ENCODE measurements at places on chromosomes 16 and 17.

DNA sequence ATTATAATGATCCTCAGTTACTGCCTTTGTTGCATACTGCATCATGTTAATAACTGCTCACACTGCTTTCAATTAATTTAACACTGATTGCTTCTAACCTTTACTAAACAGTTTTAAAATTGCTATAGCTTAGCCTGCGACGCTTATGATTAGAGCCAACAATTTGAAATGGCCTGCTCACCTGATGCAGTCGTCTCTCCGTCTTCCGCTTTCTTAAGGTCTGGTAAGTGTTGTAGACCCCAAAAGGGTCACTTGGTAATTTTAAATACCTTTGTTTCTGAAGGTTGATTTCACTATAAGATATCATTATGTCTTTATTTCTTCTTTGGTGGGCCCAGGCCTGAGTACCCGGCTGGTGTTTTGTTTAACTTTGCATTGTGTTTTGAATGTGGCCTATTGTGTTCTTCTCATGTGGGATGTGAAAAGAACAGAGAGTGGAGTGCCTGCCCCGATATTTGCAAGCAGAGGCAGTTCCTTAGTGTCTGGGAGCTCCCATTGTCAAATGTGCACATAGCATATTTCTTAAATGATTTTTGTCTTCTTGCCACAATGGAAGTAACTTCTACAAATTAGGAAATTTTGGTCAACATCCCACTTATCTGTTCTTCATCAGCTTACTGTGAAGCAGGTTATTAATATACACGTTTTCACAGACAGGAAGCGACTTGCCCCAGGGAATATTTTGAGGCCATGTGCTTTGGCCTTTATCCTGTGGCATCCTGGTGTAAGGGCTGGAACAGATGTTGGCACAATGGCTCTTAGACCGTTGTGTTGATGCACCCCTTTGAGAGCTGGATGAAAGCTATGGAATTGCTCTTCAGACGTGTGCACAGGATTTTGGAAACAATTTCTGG lies 2.9 kb downstream of the PHKB start:
- DNase-seq = no peak

GRCh38 chr16:4702466-4702808 lies 9.1 kb downstream of the NUDT16L1 start:
- no peak for DNase-seq

DNA sequence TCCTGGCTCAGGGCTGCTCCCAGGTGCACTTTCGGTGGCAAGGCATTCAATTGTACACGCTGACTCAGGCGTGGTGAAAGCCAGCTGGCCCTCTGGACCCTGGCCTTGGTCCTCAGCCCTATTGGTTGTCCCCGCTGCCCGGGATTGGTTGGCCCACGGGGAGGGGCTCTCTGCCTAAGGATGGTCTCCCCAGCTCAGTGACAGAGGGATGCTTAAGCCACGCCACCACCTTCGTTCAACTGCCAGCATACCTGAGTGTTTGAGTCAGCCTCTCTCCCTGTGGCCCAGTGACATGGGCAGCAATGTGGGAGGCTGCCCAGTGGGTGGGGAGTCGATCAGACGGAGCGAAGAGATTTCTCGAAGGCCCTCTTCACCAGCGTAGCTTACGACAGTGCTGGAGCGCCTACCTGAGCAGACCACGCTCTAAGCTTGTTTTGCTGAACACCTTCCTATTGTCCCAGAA lies 30.3 kb downstream of the IRF8 start:
- no peak for DNase-seq

DNA sequence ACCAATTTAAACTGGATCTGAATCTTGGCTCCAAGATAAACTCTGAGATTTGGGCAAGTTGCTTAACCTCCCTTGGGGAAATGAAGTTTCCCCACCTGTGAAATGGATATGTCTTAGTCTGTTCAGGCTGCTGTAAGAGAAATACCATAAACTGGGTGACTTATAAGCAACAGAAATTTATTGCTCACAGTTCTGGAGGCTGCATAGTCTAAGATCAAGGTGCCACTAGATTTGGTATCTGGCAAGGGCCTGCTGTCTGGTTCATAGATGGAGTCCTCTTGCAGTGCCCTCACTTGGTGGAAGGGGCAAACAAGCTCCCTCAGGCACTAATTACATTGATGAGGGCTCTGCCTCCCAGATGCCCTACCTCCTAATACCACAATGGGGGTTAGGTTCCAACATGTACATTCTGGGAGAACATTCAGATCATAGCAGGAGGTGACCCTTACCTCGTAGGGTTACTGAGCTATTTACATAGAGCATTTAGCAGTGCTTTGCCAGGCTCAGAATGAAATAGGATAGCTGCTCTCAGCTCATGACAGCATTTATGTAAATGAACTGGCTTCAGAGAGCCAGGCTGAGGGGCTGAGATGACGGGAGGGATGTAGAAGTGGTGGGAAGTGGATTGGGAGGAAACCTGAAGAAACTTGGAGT lies 83.9 kb downstream of the SPECC1 start:
- no peak for DNase-seq

DNA sequence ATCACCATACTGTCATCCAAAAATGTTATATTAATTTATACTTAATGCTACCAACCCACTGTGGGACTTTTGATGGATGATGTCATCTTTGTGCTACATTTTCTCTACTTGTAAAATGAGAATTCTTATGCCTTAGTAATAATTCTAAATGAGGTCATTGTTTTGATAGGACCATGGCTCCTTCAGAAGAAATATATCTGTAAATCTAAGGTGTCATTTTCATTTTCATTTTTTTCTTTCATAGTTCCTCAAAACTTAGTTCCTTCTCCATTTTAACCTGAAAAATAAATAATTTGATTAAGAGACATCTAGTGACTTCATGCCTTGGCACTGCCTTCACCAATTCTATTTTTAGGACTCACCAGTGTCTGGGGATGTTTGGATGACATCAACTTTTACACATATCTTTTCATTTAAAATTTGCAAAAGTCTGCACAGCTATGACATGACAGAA lies 48.7 kb downstream of the GPRC5B start:
- DNase-seq = no peak

GRCh38 chr17:811051-811784 lies 29.1 kb downstream of the MRM3 start:
- no peak for DNase-seq

DNA sequence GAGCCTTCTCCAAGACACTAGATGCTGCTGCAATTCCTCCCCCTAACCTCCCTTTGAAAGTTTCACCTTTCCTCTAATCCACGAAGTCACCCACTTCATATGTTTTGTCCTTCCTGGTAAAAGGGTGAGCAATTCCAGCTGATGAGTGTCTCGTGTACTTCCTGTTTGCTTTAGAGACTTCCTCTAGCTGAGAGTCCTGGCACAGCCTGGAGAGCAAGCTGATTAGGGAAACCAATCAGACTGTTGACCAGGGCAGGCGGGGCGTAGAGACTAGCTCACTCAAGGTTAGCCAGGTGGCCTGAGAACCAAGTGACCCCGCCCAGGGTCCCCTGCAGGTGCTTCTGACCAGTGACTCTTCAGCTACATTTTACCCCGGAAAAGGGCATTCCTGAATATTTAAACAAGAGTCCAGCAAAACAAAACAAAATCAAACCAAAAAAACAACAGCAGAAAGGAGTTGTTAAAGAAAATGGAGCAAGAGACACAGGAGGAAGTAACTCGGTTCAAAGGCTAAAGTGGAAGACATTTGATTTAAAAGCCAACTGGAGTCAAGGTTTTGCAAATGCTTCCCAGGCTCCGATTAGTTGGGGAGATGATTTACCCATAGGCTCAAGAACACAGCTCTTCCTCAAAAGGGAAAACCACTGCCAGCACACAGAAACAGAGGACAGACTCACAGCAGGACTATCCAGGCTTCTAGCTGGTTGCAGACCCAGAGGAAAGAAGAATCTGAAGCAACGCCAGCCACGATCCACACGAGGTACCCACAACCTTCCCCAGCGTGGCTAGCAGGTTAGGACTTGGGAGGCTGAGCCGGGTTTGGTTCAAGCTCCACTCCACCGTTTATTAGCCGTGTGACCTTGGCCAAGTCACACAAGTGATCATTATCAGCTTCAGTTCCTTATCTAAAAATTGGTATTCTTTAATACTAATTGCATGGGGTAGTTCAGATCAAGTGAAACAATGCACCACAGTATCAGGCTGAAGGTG lies 13.4 kb downstream of the HSPB9 start:
- DNase-seq = no peak

DNA sequence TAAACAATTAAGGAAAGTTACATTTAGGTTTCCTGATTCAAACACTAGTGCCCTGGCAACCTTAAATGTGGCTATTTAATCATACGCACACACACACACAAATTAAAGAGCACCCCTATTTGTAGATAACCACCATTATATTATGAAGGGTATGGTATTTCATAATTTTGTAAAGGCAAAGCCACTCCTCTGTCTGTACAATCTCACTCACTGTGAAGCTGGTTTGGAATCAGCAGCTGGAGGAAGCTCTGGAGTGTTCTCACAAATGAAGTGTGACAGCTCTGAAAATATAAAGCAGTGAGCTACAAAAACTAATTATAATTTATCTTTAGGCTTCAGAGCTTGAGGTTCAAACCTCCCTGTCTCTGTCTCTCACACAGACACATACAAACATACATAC lies 57.9 kb upstream of the KCNJ16 start:
- DNase-seq = no peak

GRCh38 chr17:21031756-21032396 lies 10.9 kb downstream of the USP22 start:
- no peak for DNase-seq

DNA sequence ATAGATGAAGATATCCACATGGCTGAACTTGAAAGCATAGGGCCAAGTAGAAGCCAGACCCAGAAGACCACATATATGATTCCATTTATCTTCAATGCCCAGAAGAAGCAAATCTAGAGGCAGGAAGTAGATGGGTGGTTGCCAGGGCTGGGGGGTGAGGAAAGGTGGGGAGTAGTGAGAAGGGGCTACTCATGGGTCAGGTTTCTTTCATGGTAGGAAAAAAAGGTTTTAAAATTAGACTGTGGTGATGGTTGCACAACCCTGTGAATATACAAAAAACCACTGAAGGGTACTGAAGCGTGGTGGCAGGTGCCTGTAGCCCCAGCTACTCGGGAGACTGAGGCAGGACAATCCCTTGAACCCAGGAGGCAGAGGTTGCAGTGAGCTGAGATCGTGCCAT lies 5.4 kb downstream of the CD2BP2 start:
- no peak for DNase-seq

GRCh38 chr17:4163951-4164350 lies 21.0 kb downstream of the CYB5D2 start:
- DNase-seq = no peak

DNA sequence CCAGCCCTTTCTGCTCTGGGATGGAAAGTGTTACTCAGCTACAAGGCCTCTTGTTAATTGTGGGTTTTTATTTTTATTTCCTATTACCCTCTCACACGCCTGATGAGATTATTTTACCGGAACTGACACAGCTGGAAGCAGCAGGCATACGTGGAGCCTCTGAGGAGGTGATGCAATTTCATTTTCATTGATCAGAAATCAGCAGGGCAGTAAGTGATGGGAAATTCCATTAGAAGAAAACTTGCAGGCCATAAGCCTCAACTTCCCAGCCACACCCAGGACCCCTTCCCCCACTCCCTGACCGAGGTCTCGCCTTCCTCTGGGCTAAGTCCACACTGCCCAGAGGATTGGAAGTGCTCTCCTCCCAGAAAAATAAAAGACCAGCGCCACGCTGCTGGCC lies 69.7 kb downstream of the ZFHX3 start:
- DNase-seq = no peak

GRCh38 chr17:17917394-17917793 lies 54.8 kb downstream of the TOM1L2 start:
- DNase-seq = no peak

GRCh38 chr16:4058386-4058785 lies 57.9 kb downstream of the ADCY9 start:
- no peak for DNase-seq

DNA sequence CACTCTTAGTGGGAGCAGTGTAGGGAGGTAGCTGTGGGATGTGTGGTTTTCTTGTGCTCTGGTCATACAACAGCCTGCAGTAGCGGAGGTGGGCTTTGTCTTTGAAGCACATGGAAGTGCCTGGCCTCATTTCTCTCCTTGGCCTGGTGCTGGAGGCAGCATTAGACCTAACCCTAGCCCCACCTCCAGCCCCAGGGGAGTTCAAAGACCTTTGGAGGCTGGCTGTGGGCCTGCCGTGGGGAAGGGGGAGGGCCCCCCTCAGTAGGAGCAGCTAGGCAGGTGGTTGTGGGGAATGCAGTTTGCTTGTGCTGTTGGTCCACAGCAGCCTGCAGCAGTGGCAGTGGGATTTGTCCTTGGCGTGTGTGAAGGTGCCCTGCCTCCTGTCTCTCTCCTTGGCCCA lies 91.7 kb downstream of the BCAS3 start:
- no peak for DNase-seq

GRCh38 chr17:34311291-34311690 lies 7.9 kb upstream of the CCL8 start:
- no peak for DNase-seq

GRCh38 chr16:9778849-9779248 lies 403.4 kb downstream of the GRIN2A start:
- no peak for DNase-seq

- peak; percentile 78 for DNase-seq
Measured at GRCh38 chr16:81401035-81401950, 43.3 kb upstream of the CMIP start.

GRCh38 chr17:75051941-75052340 lies 4.9 kb downstream of the KCTD2 start:
- no peak for DNase-seq

DNA sequence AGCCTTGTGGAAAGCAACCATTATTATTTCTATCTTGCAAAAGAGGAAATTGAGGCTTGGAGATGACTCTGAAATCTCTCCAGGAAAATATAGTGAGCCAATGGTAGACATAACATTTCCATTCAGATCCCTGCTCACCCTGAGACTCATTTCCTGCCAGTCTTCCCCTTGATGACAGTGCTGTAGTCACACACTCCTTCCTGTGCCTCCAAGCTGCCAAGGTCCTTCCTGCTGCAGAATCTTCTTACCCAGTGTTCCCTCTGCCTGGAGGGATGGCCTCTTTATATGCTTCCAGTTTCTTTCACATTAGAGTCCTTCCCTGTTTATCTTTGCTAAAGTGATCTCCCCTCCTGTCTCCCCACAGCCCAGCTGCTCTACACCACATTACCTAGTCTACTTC lies 648.1 kb downstream of the TOX3 start:
- DNase-seq = no peak

DNA sequence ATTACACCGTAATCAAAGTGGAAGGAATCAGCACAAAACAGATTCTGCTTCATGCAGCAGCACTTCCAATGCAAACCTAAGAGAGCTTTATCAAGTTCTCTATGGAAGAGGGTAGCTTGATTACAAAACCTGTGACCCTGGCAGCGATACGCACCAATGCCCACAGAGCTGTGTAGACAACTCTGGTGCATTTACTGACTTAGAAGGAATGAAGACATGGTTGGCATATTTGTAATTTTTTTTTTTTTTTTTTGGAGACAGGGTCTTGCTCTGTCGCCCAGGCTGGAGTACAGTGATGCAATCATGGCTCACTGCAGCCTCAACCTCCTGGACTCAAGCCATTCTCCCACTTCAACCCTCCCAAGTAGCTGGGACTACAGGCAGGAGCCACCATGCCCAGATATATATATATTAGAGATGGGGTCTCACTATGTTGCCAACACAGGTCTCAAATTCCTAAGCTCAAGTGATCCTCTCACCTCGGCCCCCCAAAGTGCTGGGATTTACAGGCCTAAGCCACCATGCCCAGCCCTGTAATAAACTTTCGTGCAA lies 49.4 kb downstream of the XPO6 start:
- no peak for DNase-seq
